ENCODE measurements at places on chromosomes 7 and 10. TPM values are rescaled to one million over a fixed set of nuclear protein-coding genes. Genes with fewer than 3 reads are reported as not detected.
A peak's percentile ranks its signal among the peaks of the same experiment; 100 is the strongest.

Gene CFAP43
- total RNA-seq = 0.50 TPM

Gene PRXL2A
- 82.1 TPM for total RNA-seq

DNA sequence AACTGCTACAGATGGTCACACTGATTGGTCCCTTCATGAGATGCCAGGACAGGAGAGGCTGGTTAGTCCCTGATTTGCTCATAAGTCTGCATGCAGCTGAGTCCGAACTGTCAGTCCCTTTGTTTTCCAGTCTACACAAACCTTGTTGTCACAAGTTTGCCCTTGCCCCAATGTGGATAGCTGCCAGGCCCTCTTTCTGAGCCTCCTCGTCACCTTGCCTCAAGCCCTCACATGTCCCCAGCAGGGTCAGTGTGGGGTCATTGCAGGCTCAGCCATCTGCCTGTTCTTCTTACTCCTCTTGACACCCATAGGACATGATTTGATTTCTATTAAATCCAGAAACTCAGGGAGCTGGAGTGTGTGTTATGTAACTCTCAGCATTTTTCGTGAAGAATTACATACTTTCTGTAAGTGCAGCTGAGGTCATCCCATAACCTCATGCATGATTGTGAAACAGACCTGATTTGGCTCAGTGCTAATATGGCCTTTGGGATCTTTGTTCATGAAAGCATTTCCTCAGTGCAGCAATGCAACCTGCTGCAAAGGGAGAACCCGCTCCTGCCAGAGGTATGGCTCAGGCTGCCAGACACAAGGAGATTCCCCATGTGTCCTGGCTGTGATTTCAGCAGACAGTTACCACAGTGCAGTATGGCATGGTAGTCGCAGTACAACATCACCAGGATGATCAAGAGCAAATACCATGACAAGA is 70.0 kb upstream of the ZMIZ2 start:
- DNase-seq = peak; percentile 79

Gene NPC1L1
- total RNA-seq = 21.1 TPM

Gene DLX6
- not detected for total RNA-seq

DNA sequence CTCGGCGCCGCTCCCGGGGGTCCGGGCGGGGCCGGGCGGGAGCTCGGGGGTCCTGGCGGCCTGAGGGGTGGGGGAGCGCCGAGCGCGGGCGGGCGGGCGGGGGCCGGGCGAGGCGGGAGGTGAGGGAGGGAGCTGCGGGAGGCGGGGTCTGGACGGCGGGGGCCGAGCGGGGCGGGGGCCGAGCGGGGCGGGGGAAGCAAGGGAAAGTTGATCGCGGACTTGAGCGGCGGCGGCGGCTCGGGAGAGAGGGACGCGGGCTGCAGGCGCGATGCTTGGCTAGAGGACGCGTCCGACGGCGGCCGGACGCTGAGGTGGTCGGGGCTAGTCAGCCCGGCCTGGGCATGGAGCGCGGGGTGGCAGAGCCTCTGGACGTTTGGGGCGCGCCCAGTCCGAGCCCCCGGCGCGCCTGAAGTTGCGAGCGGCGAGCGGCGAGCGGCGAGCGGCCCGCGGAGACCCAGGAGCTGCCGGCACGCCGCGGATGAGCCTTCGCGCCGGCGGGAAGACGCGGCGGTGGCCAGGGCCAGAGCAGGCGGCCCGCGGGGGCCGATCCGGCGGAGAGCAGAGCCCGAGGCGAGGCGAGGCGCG is at the start of gene CDH23:
Gene CDH23 (plus strand): TSS at position 210 of the 585 bp plus-strand sequence. CDS start 42,912 bp downstream, outside the sequence.
- peak; percentile 71 for DNase-seq

GRCh38 chr10:63744060-63744941 is 223.1 kb downstream of the REEP3 start:
- DNase-seq = no peak

Gene CLDN4
- total RNA-seq = 1.7 TPM

Gene DNAJC9
- total RNA-seq = 5.8 TPM

DNA sequence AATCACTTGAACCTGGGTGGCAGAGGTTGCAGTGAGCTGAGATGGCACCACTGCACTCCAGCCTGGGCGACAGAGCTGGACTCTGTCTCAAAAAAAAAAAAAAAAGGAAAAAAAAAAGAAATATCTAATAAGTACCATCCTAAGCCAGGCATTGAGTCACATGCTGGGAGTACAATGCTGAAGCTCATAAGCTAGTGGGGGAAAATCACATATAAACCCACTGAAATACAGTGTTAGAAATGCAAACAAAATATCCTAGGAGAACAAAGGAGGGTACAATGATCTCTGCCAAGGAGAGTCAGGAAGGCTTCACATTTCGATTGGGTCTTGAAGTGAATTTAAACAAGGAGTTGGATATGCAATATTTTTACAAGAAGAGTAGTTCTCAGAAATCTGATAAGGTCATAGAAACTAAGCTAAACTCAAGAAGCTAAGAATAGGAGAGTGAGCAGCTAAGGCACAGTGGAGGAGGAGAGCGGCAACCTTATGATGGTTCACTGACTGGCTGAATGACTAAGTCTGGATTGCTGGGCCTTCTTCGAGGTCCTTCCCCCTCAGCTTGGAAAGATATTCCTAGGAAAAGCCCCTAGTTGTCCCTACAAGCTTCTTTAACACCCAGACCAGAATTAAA is 115.5 kb downstream of the PHTF2 start:
- DNase-seq = no peak

Gene EIF5AL1
- total RNA-seq = 0.48 TPM

DNA sequence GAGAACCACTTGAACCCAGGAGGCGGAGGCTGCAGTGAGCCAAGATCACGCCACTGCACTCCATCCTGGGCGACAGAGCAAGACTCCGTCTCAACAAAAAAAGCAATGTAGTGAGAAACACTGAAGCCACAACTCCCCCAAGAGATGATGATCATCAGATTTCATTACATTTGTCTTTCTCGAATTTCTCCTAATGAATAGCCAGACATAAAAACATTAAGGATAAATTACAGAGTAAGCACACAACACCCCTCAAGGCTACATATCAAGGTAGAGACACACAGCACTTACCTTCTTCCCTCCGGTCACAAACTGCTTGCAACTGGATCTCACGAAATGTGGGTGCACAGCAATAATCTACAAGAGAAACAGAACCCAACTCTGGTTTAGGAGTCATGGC is 91.5 kb downstream of the VPS41 start:
- DNase-seq = no peak

GRCh38 chr7:67653856-67654454 is 657.3 kb downstream of the TYW1 start:
- no peak for DNase-seq

Gene SPDYE3
- not detected for total RNA-seq

- no peak for DNase-seq
Observed at GRCh38 chr7:96449094-96449493, 127.2 kb upstream of the SLC25A13 start.

GRCh38 chr10:102919246-102919959 is 1.3 kb downstream of the CNNM2 start:
- DNase-seq = peak; percentile 50

DNA sequence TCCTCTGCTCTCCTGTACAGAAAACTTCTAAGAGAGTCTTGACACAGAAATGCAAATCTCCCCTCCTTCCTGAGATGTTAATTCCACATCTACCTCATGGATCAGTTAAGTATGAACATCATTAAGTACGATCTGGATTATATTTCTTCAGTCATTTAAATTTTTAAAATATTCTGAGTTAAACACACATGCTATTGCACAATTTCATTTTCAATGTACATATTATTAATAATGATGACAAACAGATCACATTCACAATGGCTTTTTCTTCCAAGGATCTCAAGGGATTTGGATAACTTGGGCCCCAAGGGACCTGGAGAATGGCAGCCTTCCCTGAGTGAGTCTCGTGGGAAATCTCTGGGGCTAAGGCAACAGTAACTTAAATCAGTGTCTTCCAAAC is 16.2 kb downstream of the BEND7 start:
- no peak for DNase-seq

Gene PIK3AP1
- 35.7 TPM for total RNA-seq

Gene HPS1
- 26.0 TPM for total RNA-seq

DNA sequence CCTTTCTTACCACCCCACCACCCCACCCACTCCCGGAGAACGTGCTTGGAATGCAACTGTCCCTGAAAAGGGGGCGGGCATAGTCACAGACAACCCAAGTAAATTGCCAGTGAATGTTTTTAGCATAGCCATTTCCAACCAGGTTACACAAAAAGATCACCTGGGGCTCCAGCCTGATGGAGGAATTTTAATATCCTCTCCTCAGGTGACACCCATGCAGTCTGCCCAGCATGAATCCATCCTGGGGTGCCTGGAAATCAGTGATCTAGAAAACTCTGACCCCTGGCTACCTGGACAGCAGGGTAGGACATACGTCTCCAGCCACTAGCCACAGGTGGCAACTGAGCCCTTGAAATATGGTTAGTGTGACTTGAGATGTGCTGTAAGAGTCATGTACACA is 61.1 kb downstream of the SORBS1 start:
- no peak for DNase-seq

- DNase-seq = peak; percentile 46
Observed at GRCh38 chr7:116316838-116317628, 106.7 kb downstream of the TES start.

DNA sequence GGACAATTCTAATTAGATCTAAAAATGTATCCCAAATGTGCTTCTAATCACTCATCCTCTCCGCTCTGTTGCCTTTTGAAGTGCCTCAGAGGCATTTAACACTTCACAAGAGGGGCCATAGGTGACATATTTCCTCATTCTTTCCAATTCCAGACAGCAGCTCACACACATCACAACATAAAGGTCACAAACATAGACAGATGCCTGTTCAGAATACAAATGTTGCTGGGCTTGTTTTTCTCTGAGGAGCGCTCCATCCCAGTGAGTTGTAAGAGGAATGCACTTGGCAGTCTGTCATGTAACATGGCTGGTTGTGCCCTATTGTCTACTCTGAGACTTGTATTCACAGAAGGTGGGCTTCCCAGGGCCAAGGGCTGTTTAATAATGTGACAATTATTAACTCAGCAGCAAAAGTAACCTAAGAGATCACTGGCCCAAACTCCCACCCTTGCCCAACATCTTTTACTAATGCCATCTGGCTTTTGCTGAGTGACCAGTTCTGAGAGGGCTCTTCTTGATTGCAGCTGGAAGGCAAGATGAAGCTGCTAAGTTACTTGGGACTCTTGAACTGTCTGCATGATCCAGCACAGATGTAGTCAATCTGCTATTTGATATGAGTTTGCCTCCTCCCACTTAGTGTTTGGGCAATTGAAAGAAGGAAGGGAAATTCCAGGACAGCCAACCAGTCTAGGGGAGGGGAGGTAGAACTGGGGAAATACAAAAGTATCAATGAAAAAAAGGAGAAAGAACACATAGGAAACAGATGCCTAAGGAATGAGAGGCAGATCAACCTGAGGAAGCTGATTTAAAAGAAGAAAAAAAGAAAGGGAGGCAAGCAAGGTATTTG is 13.6 kb downstream of the PON2 start:
- no peak for DNase-seq

GRCh38 chr10:43965033-43965917 is 316.6 kb upstream of the ZNF32 start:
- DNase-seq = peak; percentile 28

Gene CCL24
- total RNA-seq = 0.88 TPM

DNA sequence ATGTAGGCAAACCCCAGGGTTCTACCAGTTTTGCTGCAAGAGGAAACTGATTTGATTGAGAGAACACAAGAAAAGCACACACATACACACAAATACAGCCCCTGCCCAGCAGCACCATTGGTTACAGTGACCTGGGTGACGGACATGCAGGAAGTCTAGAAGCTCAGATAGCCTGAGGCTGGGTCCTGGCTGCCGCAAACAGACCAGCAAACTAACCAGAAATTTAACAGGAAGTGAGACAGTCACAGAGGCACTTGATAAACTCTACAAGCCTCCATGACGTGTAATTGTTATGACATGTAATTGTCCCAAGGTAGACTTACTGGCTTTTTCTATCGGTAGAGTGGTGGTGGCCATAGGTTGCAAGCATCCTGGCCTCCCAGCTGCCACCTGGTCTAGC is 58.9 kb downstream of the PRKAR2B start:
- DNase-seq = no peak

DNA sequence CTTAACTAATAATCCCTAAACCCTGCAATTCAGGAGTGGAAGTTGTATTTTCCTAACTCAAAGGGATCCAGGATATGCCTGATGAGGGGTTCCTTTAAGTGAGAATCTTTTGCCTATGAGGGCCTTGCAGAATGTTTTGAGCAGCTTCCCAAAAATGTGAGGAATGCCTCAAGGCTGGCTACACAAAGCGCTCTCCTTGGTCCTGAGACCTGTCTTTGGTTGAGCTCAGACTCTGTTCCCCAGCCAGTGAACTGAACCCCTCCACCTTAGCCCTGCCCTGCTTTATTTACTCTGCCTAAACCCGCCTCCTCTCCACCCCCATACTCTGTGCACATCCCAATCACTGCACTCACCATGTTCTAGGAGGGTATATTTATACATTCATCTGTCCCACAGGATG is 108.6 kb downstream of the NRCAM start:
- no peak for DNase-seq
